ENCODE measurements at places on chromosomes 1 and 21.
A peak's percentile ranks its signal among the peaks of the same experiment; 100 is the strongest.

DNA sequence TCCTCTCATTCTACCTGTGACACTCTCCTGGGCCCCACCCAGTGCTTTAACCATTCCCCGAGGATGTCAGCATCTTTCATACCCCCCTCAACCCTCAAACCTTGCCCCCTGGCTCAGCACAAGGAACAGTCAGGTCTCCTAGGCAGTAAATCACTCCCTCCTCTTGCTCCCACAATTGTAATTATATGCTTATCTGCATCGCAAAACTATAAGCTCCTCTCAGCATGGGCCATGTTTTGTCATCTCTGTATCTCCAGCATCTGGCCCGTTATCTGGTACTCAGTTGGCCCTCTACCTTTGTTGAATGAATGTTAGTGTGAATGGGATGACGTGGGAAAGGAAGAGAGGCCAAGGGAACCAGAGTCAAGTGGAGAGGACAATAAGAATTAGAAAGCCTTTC is 2.8 kb upstream of the ELOVL1 start:
- DNase-seq = no peak

- no peak for DNase-seq
These were observed 31.1 kb downstream of the KCNN3 start for GRCh38 chr1:154838988-154839387.

DNA sequence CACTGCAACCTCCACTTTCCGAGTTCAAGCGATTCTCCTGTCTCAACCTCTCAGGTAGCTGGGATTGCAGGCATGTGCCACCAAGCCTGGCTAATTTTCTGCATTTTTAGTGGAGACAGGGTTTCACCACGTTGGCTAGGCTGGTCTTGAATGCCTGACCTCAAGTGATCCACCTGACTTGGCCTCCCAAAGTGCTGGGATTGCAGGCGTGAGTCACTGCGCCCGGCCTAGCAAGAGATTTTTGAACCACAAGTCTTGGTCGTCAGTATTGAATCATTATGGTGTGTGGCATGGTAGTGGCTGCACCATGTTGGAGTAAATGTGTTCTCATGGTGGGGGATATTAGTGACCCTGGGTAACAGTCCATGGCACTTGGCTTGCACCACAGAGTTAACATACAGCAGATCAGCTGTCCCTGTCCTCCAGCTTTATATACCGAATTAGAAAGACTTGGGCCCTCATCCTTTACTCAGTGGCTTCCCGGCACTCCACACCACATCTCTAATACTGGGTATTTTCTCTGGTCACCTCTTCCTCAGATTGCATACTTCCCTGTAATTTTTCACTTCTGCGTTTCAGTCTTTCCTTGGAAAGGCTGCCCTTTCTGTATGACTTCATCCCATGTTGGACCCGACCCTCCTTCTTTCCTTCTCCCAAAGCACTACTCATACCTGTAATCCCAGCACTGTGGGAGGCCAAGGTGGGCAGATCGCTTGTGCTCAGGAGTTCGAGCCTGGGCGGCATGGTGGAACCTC is 25.1 kb downstream of the AK4 start:
- peak; percentile 78 for DNase-seq

DNA sequence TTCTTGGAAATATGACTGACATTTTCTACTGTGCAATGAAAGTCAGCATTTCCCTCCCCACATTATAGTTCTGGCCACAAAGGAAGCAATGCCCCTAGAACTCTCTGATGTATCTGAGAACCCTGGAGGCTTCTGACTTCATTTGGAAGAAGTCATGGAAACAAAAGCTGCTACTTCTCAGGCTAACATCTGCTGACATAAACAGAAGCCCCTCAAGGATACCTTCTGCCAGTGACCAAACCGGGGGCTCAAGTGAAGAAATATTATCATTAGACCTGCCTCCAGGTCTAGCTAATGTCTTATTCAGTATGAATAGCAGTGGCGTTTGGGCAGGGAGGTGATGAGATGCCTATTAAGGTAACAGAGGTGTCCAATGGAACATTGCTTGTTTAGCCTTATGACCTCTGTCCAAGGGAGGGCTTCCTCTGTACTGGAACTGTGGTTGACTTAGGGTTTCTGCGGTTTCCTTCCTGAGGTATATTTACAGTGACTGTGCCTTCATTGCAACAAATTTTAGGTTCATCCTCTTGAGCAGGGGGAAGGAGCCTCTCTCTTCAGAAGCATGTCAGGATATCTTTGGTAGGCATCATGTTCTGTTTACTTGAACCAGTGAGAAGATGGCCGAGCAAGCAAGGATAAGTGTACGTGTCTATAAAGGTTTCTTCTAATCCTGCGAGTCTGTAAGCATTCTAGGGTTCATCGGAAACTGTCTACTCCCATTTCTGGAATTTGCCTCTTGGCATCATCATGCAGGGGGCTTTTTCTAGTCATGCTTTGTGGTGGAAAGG is 161.7 kb downstream of the PBX1 start:
- peak; percentile 28 for DNase-seq

DNA sequence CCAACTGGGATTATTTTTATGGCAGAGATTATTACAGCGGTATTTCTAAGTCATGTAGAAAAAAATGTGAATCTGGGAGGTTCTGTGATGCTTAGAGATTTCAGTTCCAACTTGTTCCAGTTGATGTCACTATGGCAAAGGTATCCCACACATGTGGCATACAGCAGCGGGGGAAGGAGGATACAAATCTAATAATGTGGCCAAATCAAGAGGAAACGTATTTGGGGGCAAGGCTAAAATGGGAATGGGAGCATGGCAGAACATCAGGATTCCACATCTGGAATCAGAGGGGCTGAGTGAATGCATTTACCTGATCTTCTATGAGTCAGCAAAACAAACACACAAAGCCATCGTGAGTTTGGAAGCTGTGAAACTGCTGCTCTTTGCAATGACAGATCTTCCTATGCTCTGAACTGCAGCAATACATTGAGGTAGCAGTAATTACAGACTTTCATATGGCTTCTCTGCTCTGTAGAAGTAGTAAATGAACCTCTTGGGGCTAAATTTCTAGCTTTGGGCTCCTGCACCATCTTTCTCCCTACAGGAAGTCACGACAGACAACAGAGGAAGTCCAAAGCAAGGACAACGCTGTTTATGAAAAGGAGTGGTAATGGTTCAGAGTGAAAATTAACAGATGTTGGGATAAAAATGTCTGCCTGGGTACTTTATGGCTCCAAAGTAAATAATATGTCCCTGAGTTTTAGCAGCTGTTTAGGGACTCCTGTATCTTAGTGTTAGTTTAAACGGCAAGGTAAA is 55.5 kb downstream of the GABPA start:
- peak; percentile 11 for DNase-seq

DNA sequence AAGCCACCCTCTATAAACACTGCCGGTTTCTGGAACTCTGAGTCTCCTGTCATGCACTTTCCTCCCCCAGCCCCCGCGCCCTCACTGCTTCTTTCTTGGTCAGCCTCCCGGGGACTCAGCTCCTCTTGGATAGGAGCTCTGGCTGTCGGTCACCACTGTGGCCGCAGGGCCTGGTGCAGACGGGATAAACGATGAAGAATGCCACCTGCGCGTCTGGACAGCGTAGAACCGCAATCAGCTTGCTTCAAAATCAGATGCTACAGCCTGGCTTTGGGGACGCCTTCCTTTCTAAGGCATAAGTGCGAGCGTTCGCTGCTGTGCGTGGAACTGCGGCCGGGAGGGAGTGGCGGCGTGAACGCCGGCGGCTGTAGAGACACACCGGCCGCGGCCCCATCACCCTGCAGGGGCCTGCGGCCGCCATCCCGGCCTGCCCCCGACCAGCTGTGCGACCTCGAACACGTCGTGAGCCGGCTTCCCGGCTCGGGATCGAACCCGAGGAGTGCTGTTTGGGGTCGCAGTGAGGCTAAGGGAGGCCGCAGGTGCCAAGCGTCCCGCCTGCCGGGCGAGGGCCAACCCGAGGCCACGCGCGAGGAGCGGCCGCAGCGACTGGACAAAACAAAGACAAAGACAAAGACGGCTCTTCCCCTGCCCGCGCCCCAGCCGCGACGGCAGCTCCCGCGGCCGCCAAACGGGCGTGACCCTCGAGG is 688 bp downstream of the PTTG1IP start:
- DNase-seq = peak; percentile 57

- DNase-seq = no peak
These were observed 507.1 kb downstream of the BRINP3 start for GRCh38 chr1:189970331-189971230.

DNA sequence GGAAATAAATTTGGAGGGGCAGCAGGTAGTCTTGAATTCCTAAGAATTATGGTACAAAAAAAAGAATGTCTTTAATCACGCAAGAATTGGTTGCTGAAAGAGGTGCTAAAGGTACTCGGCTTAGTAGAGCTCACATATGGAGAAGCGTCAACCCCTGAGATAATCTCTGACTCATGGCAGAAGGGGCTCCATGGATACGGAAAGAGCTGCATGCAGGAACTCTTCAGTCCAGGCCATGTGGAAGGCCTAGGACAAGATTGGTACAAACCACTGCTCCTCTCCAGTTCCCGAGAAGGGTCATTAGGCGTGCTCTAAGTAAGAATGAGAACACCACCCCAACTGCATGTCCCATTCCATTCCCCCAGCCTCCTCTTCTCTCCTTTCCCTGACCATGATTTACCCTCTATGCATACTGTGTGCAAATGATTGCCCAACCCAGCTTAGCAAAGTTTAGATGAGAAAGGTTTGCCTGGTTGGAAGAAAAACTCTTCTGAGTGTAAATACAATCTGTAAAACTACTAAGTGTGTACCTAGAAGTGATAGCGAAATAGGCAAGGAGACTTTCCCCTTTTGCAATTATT is 10.9 kb downstream of the GJA8 start:
- DNase-seq = no peak

DNA sequence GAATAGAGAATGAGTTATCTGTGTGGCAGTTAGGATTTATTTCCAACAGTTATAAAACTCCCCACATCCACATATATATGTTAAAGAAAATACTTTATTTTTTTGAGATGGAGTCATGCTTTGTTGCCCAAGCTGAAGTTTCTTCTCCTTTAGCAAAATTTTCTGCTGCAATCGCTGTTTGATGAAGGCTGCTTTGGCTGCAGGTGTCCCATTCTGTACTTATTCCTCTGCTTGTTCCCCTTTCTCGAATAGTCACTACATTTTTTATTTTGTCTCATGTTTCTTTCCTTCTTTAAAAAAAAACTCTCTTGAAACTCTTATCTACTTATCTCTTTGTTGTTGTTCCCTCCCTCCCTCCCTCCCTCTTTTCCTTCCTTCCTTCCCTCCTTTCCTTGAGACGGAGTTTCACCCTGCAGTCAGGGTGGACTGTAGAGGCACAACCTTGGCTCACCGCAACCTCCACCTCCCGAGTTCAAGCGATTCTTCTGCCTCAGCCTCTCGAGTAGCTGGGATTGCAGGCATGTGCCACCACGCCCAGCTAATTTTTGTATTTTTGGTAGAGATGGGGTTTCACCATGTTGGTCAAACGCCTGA is 10.6 kb downstream of the OR2W3 start:
- DNase-seq = no peak

- DNase-seq = peak; percentile 63
These were observed 262.1 kb upstream of the SGIP1 start for GRCh38 chr1:66271904-66272254.

GRCh38 chr1:107196973-107197562 is 56.2 kb downstream of the NTNG1 start:
- peak; percentile 51 for DNase-seq

DNA sequence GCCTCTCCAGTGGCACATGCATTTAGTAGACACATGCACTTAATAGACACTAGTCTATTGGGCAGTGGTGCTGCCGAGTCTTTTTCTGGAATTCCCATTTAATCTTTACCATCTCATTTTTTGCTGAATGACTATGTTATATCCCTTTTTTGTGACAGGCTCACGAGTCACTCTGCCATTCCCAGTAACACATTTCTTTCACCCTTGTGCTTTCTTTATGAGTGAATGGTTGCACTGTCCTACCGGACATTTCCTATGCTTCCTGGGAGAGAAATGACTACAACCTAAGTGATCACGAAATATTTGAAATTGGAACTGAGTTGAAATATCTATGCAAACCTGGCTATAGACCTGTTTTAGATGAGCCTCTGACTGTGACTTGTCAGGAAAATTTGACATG is 70.9 kb downstream of the C4BPA start:
- DNase-seq = no peak

Measured in Daoy (cell line).